Uterus (tissue), 4 donors: ENCODE measurements at places on chromosomes 7 and 10. TPM values are rescaled to one million over a fixed set of nuclear protein-coding genes. Genes with fewer than 3 reads are reported as not detected.

Gene IFIT2
- total RNA-seq = 17.7 TPM

Gene TOMM7
- total RNA-seq = 411 TPM

Gene MBL2
- not detected for total RNA-seq

Gene PHYHIPL
- total RNA-seq = 0.83 TPM

Gene HSPA12A
- 8.8 TPM for total RNA-seq

Gene TEX36
- not detected for total RNA-seq

GRCh38 chr7:44799939-44800338 lies 3.5 kb downstream of the PPIA start:
- no peaks in the 10 kb centered on the region for H3K27me3 ChIP-seq
- H3K4me3 ChIP-seq = no peak overlapping the region
- no peak for DNase-seq

- no peaks in the 10 kb centered on the region for H3K27me3 ChIP-seq
- no peak overlapping the region for H3K27ac ChIP-seq
- no peak overlapping the region for H3K4me3 ChIP-seq
- DNase-seq = no peak
- H3K4me1 ChIP-seq = no peaks in the 10 kb centered on the region
Measured at GRCh38 chr10:45607276-45607675, 65.3 kb downstream of the ZFAND4 start.

GRCh38 chr7:149217570-149217969 lies 21.9 kb upstream of the ZNF212 start:
- no peaks in the 10 kb centered on the region for H3K27me3 ChIP-seq
- no peaks in the 10 kb centered on the region for H3K36me3 ChIP-seq
- H3K4me1 ChIP-seq = no peaks in the 10 kb centered on the region
- no peak for DNase-seq
- no peak overlapping the region for H3K4me3 ChIP-seq

- H3K27ac ChIP-seq = no peak overlapping the region
- H3K27me3 ChIP-seq = no peaks in the 10 kb centered on the region
- no peak for DNase-seq
- H3K4me1 ChIP-seq = no peaks in the 10 kb centered on the region
- no peak overlapping the region for H3K4me3 ChIP-seq
Measured at GRCh38 chr7:45215601-45216062, 58.0 kb downstream of the RAMP3 start.

GRCh38 chr7:139718141-139718540 lies 59.7 kb downstream of the HIPK2 start:
- H3K4me3 ChIP-seq = no peak overlapping the region
- no peaks in the 10 kb centered on the region for H3K27me3 ChIP-seq
- H3K36me3 ChIP-seq = no peaks in the 10 kb centered on the region
- H3K27ac ChIP-seq = no peak overlapping the region

GRCh38 chr10:101631821-101632475 lies 43.8 kb downstream of the DPCD start:
- no peak overlapping the region for H3K27ac ChIP-seq
- H3K27me3 ChIP-seq = no peaks in the 10 kb centered on the region
- DNase-seq = no peak
- H3K4me3 ChIP-seq = no peak overlapping the region

DNA sequence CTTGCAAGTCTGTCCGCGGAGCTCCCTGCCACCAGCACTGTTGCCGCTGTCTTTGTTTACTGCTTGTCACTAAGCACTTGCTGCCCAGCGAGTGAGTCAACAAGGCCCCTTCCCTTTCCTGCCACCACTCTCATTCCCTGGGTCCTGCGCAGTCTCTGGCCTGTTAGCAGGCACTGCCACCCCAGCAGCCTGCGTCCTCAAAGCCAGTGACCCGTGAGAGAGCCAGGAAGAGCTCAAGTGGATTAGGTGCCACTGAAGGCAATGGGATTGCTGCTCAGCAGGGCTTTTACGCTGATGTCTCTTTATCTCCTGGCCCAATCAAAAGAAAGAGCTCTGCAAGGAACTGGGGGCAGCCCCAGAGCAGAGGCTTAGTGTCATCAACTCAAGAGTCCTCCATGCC lies at the start of gene FRMPD2:
TSS of gene FRMPD2 (minus strand) at position 61 of the 400 bp plus-strand sequence. CDS start 129 bp downstream, outside the sequence.
- H3K27ac ChIP-seq = no peak within 1 kb of the TSS
- H3K4me1 ChIP-seq = no peaks in the 10 kb centered on the region
- no peaks in the 10 kb centered on the region for H3K36me3 ChIP-seq
- DNase-seq = no peak

GRCh38 chr10:124727361-124727960 lies 16.7 kb downstream of the FAM53B start:
- DNase-seq = no peak
- no peaks in the 10 kb centered on the region for H3K36me3 ChIP-seq
- H3K4me3 ChIP-seq = no peak overlapping the region

GRCh38 chr7:3034591-3035150 lies 9.0 kb downstream of the CARD11 start:
- no peaks in the 10 kb centered on the region for H3K36me3 ChIP-seq
- DNase-seq = no peak
- no peaks in the 10 kb centered on the region for H3K4me1 ChIP-seq
- no peak overlapping the region for H3K27ac ChIP-seq

DNA sequence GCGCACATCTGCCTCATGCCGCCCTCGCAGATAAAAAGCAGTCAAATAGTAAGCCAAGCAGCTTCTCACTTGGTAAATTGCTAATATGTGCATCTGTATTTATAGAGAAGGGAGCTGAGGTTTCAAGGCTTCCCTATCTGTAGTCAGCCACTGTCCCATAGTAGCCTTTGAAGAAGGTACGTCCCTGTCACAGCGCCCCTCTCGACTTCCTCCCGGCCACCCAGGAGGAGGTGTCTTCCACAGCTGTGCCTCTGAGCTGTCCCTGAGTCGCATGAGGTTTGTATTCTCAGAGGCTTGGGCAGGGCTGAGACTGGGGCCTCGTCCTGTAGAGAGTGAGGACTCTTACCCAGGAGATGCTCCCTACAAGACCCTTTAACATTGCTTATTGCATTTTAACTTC lies 49.0 kb downstream of the SPOCK2 start:
- DNase-seq = no peak
- no peak overlapping the region for H3K4me3 ChIP-seq
- H3K4me1 ChIP-seq = no peaks in the 10 kb centered on the region
- H3K27me3 ChIP-seq = no peaks in the 10 kb centered on the region

DNA sequence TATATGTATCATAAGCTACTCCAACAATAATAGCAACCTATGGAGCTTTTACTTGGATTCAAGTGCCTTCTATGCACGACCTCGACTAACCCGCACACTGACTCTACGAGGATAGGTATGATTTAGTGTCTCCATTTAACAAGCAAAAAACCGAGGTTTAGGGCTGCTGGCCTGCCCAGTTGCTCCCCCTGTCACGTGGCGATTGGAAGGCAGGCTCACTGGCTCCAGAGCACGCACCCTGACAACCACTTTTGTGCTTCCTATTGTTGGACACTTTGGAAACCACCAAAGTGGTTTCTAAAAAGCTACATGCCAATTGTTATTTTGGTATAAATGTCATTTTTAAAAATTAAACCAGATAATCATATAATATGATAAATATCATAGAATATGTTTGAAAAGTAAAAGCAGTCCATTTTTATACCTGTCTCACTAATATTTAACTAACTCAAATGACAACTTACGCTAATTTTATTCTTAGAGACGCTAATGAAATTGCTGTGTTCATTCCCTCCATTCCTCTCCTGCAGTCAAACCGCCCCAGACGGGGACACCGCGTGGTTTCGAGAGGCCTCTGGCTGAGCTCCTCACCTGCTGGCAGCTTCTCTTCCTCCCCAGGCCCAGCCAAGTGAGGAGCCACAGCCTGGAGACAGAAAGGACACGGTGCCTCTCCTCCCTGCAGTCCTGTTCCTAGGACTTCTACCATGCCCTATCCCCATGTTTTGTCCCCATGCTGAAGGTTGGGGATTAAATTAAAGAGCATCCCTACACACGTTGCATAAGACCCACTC lies 22.2 kb upstream of the RHEB start:
- H3K27ac ChIP-seq = no peak overlapping the region
- H3K36me3 ChIP-seq = no peaks in the 10 kb centered on the region
- no peaks in the 10 kb centered on the region for H3K27me3 ChIP-seq
- no peak overlapping the region for H3K4me3 ChIP-seq
- DNase-seq = no peak

DNA sequence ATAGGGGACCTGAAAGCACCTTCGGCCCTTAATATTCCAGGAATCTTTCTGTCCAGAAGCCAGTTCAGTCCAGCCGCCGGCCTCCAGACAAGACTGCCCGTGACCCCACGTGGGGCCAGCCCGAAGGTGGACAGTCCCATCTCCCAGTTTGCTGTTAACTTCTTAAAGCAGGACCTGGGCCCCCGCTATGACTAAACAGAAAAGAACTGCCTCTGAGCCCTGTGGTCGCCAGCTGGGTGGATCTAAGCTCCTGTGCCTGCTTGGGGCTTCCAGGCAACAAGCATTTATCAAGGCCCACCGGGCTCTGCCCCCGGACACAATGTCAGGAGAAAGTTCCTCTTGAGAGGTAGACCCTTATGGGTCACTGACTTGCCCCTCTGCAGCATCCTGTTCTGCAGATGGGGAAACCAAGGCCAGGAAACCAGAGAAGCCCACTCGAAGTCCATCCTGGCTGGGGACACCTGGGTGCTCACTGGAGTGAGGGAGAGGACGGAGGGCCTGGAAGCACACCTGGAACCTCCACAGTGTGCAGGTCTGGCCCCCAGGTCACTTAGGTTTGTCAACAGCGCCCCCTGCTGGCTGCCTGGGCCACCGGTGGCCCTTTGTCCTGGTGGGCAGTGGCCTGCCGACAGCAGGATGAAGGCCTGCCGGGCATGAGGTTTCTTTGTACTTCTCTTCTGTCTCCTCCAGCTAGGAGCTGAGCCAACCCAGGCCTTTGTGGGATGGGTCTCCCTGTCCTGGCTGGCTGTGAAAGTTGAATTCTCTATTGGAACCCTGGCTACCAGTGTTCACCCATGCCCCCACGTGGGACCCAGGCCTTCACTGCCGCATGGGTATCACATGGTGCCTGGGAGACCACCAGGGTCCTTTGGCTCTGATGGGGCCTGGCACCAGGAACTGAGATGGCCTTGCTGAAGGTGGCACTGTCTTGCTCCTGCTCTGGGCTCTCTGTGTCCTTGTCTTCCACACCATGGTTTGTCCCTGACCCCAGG lies 128.0 kb downstream of the ZMIZ1 start:
- H3K4me1 ChIP-seq = peaks cover 6% of the 10 kb centered on the region
- no peaks in the 10 kb centered on the region for H3K27me3 ChIP-seq

DNA sequence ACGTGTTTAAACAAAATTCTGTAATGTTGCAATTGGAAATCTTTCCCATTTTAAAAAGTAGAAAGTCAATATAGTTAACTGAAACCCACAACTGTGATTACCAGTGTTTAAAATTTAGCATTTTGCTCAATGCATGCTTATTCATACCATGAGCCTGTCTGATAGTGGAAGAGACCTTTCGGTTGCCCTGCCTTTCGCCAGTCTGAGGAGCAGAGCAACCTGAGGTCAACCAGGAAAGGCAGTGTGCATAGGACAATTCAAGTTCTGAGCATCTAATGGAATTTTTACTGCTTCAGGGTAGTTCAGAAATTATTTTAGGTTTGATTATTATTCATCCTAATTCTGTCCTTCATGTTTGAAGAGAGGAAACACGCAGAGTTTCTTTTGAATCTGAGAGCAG lies 100.8 kb downstream of the CUBN start:
- DNase-seq = no peak
- H3K27me3 ChIP-seq = no peaks in the 10 kb centered on the region
- no peaks in the 10 kb centered on the region for H3K36me3 ChIP-seq
- H3K4me3 ChIP-seq = no peak overlapping the region

DNA sequence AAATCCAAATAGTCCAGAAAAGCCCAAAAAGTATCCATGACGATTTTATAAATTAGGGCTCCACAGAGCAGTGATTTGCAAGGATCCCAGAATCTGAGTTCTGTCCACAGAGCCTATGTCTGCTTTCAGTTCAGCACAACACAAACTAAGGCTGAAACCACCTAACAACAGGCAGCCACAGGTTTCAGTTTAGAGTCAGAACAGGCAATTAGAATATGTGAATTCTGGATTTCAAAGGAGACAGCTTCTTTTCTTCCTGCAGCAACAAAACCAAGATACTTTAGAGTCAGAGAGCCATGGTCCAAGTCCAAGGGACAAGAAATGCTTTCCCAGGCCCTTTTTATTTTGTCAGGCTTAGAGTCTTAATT lies 23.6 kb downstream of the IFIT3 start:
- H3K27ac ChIP-seq = peak overlapping the region; percentile 83
- H3K27me3 ChIP-seq = no peaks in the 10 kb centered on the region
- no peaks in the 10 kb centered on the region for H3K36me3 ChIP-seq
- no peak for DNase-seq
- no peak overlapping the region for H3K4me3 ChIP-seq
- no peaks in the 10 kb centered on the region for H3K4me1 ChIP-seq

DNA sequence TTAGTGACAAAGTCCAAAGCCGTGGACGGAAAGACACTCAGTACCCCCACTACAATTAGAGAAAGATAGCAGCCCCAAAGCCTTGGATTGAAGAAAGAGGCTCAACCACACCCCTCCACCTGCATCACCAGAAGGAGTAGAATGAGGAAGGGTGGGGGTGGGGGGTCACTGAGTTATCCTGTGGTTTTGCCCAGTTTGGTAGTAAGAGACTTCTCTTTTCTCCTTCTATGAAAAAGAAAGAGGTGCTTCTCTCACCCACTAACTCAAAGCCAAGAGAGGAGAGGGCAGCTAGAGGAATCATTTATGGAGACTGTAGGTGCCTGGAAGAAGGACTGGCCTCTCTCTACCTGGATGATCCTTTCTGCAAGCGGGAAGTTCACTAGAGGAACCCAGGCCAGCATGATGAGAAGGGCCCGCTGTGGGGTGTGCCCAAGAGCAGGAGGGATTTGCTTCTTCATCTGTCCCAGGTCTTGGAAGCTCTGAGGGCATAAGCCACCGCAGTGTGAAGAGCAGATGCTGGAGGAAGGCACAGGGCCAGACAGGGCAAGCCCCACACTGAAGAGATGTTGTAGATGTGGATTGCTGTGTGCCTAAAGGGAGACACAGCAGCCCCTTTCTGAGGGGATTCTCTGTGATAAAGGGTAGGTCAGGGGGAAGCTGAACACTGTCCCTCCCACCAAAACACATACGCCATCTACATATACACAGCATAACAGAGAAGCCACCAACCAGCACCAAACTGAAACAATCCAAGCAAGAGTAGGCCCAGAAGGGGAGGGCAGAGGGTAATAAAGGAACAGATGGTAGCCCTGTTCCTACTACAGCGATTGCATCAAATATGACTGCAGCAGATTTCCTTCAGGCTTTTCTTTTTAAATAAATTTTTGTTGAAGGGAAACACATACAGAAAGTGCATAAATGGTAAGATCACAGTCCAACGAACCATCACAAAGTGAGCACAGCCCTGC lies 25.8 kb upstream of the LANCL2 start:
- no peaks in the 10 kb centered on the region for H3K4me1 ChIP-seq
- no peak for DNase-seq
- no peaks in the 10 kb centered on the region for H3K36me3 ChIP-seq
- H3K4me3 ChIP-seq = no peak overlapping the region
- no peak overlapping the region for H3K27ac ChIP-seq

DNA sequence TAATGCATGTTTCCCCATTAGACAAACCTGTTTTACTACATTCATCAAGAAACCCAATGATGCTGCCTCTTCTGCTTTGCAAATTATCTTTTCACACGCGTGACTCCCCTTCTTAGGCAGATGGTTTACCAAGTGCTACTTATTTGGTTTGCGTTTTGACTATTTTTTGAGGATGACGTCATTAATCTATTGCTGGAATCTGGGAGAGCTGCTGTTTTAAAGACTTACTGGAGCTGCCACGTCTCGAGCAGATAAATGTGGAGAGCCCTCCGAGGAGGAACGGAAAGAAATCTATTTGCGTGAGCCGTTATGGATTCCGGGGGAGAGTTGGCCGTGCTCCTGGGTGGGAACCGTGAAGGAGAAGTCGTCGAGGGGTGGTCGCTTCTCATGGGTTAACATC lies 19.7 kb downstream of the INSYN2A start:
- no peaks in the 10 kb centered on the region for H3K27me3 ChIP-seq
- no peak overlapping the region for H3K4me3 ChIP-seq
- no peak overlapping the region for H3K27ac ChIP-seq
- DNase-seq = no peak
- H3K36me3 ChIP-seq = no peaks in the 10 kb centered on the region
